NCI-H748 treated with DMSO at 0.1 percent for 48 hours (cell line): ENCODE measurements at places on chromosomes 2 and 18.

DNA sequence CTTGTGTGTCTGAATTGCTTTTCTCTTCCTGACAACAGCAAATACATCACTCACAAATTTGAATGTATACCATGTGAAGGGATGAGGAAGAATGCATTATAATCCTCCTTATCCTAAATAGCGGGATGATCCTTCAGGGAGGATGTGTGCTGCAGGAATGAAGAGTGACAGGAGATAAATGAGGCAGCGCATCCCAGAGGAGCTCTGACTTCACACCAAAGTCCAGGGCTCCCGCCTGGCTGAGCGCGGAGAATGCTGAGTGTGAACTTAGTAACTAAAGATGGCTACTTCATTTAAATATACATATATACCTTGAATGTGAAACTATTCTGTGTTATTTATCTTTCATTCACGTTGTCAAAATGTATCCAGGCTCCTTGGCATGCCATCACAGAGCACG, 145.2 kb upstream of the TPO start:
- no peak for DNase-seq

DNA sequence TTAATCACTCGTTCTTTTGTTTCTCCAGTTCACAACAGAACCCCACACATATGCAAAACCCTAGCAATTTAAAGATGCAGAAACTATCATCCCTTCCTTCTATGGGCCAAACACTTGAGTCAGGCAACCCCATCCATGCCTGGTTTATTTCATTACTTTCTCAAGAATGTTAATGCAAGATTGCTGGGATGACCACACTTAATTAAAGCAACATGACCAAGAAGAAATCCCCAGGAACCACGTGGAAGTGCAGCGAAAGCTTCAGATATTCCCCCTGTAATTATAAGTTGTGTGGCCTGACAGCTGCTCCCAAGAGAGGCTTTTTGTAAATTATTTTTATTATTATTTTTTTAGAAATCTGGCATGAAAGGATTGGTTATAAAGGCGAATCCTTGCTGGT, 246.2 kb upstream of the ID2 start:
- no peak for DNase-seq

- DNase-seq, result no peak
Observed at GRCh38 chr18:12908706-12909105, 24.7 kb upstream of the PTPN2 start.

- no peak for DNase-seq
Observed at GRCh38 chr18:3796434-3796833, 346.5 kb downstream of the TGIF1 start.

DNA sequence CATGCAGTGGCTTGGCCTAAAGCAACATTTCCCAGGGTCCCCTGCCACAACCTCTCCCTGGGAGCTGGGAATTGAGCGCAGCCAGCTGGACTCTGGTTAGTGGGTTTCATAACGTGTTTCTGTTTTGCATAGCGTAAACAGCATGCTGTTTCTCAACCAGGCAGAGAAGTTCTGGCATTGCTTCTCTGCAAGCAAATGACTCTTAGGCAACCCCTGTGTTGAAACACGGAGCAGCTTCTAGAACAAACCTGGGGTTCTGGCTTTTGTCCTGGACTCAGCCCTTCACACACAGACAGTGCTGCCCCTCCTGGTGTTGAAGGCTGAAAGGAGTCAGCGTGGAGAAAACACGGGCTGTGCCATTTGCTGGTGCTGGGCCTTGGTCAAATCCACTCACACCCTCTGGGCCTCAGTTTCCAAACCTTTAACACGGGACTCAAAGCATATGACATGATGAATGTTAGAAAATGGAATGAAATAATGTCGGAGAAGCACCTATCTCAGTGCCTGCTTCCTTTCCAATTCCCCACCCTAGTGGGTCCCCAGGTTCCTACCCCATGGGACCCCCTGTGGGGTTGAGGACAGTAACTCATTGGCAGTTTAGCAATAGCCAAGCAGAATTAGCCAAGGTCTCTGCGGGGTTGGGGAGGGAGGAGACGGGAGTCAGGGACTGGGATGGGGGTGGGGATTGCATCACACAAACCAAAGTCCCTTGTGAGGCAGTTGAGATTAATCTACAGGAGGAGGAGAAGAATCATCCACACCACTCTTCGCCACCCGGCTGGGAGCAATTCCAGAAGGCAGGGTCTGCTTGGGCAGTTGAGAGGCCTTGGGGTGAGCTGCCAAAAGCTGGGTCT, 30.2 kb upstream of the IL1R2 start:
- DNase-seq, result no peak
